ENCODE measurements at places on chromosomes 2 and 18.

DNA sequence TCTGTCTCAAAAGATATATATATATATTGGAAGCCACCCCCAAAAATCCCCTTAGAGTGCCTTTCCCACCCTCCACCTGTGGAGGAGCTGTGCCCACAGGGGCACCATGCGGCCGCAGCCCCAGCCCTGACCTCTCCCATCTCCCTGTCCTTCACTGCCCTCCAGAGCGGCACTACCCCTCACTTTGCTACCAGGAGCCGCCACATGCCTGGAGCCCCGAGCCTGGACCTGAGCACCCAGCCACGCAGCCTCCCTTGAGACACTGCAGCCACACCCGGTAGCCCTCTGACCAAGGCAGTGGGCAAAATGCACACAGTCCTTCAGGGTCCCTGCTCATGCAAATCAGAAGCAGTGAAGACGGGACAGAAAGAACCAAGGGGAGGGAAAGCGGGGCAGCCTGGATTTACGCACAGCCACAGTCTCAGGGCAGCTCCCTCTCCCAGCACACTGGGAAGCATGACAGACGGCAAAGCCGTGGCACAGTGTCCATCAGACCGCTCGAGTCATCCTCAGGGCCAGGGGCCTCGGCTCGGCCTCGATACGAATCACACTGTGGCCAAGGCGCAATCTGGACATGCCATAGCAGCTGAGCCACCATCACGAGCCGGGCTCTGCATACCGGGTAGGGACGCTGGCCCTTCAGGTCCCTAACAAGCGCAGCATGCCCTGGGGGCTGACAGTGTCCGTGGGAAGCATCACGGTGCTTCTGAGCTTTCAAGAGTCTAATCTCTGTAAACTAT, 10.1 kb downstream of the HDAC4 start:
- no peak for DNase-seq

DNA sequence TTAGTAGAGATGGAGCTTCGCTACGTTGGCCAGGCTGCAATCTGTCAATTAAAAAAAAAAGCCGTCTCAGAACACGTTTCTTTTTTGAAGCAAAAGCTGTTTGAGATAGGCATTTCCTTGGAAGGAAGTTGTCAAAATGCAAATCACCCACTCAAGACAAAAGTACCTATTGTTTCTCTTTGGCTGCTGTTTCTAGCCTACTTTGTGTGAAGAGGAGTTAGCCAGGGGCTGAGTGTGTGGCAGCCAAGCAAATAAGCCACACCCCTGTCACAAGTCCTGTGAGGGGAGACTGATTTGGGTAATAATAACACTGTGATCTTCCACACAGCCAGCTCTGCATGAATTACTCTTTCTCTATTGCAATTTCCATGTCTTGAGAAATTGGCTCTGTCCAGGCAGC, 47.4 kb upstream of the CDCA7 start:
- DNase-seq = no peak

DNA sequence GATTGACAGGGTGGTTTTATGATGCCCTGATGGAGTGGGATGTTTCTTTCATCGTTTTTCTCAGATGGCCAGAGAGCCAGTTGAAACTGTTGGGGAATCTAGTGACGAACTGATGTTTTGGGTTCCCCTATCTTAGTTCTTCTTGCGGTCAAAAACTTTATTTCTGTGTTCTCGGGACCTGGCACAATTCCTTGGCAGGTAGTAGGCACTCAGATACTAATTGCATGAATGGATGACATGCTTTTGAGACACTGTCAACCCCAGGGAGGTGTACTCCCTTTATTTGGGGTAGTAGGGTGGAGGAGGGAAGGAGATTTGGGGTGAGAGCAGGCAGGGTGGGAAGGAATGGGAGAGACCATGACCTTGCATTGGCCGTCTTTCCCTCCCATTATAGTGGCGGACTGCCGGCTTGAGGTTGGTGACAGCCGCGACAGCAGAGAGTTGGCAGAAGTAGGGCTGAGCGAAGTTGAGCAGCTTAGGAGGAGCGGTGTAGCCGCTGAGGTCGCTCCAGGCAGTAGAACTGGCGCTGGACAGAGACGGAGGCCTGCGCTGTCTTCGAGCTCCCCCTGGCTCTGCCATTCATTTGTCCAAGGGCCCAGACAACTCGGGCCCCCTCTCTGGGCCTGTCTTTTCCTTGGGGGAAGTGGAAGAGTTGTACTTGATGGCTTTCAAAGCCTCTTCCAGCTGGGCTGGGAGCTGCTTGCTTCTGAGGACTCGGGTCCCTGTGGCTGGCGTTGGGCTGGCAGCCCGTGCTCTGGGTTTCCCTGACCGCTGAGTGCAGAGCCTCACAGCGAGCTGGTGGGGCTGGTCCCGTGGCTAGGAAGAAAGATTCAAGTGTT, 2.6 kb downstream of the TET3 start:
- DNase-seq = peak; percentile 46

- peak; percentile 10 for DNase-seq
These were observed 121.9 kb downstream of the CACNB4 start for GRCh38 chr2:151976945-151977353.

GRCh38 chr18:48961547-48961946, 10.8 kb upstream of the SMAD7 start:
- DNase-seq = no peak

- DNase-seq = peak; percentile 6
These were observed 868 bp upstream of the PKDCC start for GRCh38 chr2:42046819-42047487.

- no peak for DNase-seq
These were observed 20.2 kb upstream of the SSB start for GRCh38 chr2:169778446-169778845.

- DNase-seq = no peak
These were observed 33.9 kb downstream of the MAPRE2 start for GRCh38 chr18:35075132-35075531.

- no peak for DNase-seq
These were observed 9.4 kb upstream of the MOB1A start for GRCh38 chr2:74188018-74188601.

GRCh38 chr2:30356071-30356470, 91.0 kb upstream of the LCLAT1 start:
- DNase-seq = no peak
